Thoracic aorta (tissue), 2 donors: ENCODE measurements at places on chromosomes 1 and 21. TPM values are rescaled to one million over a fixed set of nuclear protein-coding genes. Genes with fewer than 3 reads are reported as not detected.

DNA sequence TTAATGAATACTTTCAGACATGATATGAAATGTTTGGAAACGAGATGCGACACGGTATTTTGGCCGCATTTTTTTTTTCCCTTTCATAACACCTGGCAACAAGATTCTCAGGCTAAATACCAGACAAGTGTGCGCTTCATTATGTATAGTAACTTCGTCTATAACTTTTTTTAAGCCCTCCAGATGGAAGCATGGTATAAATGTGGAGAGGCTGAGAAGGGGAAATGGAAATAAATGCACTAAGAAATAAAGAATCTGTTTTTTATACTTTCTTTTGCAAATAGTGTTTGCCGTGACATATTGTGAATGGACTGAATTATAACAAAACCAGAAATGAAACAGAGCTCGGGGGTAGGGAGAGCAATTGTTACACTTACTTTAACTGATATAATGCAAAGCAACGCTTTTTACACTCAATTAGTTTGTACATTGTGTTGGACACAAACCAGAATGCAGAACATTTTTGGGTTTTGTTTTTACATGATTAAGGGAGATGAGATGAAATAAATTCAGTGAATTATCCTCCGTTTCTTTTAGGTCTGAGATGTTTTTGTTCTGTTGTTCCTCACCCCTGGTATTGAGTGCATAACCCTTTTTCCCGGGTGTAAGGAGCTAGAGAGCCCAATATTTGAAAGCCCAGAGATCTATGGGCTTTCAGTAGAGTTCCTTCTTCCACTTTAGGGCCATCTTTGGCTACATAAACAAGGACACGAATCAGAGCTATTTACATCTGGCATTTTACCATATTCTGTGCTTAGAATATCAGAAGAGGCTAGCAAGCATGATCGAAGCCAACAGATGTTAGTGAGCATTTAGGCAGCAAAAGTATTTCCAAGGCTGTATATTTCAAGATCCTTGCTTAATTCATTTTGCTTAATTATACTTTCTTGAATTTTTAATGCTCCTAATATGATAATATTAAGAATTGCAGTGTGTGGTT, 478.0 kb downstream of the CAMTA1 start:
- DNase-seq: no peak

Gene TMOD4
- total RNA-seq: not detected

- DNase-seq: no peak
These were observed 362.4 kb upstream of the KAZN start for GRCh38 chr1:14236097-14236496.

DNA sequence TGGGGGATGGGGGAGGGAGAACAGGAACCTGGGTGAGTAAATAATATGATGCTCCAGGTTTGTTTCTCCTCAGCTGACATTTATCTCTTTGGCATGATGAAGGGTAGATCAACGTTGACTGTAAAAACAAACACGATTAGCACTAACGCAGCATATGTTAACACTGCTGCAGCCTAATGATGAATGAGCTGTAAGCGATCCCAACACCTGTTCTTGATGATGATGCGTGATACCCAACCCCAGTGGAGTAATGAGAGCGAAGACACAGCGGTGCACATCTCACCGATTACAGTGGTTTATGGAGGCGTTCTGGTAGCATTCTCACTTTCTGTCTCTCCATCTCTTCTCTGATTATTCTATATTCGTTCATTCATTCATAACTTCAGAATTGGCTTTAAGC, 640.4 kb downstream of the USP25 start:
- no peak for DNase-seq

DNA sequence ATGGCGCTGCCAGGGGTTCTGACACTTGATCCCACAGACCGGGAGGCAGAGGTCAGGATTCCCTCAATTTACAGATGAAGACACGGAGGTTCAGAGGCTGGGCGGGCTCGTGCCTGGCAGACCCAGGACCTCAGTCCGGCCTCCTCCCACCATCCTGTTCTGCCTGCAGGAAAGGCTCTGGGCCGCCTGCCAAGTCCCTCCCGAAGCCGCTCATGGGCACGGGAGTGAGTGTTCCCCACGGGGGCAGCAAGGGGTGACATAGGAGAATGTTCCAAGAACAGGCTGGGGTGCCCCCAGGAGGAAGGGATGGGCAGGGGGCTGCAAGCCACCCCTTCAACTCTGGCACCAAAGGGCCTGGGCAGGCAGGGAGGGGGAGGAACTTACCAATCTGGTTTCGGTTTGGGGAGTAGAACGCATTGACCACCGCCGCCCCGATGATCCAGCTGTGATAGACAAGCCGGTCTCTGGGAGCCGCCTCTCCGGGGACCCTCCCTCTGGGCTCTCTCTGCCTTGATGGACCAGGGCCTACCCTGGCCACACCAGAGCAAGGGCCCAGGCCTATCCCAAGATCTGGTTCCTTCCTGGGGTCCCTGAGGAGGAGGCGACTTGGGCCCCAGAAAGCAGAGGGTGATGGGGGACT, 7.5 kb downstream of the PRXL2B start:
- no peak for DNase-seq

- DNase-seq: no peak
These were observed 54.4 kb upstream of the SYT6 start for GRCh38 chr1:114208106-114208505.

Gene USH2A
- total RNA-seq: not detected

DNA sequence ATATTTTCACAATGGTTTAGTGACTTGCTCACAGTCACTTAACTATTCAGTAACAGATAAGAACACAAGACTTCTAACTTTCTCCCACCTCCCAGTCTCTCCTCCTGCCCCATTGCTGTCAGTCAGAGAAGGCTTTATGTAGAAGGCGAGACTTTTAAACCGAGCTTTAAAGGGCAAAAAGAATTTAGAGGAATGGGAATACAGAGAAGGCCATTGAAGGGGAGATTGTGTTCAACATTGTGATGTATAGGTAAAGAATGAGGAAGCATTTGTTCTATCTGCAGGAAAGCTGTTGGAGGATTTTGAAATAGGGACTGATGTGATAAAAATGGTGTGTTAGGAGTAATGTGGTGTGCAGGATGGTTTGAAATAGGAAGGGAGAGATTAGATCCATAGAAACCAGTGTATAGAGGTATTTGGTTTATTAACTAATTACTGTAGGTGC, 7.3 kb downstream of the POU2F1 start:
- DNase-seq: no peak

Gene ZCCHC17
- 13.1 TPM for total RNA-seq

DNA sequence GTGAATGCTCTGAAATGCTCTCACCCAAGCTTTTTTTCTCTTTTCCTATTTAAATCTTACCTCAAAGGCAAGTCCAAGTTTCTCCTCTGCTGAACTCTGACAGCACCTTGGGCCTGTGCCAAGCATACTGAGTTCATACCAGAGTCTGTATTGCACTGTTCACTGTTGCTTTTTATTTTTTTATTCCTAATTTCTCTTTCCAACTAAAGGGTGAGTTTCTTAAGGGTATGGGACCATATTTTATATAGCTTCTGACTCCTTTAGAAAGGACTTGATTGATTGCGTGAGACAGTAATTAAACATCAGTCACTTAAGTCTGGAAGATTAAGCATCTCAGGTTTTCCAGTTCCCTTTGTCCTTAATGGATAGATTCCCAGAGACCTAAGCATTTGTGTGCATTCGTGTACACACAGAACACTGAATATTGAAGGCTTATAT, 69.9 kb downstream of the CACHD1 start:
- peak; percentile 45 for DNase-seq

DNA sequence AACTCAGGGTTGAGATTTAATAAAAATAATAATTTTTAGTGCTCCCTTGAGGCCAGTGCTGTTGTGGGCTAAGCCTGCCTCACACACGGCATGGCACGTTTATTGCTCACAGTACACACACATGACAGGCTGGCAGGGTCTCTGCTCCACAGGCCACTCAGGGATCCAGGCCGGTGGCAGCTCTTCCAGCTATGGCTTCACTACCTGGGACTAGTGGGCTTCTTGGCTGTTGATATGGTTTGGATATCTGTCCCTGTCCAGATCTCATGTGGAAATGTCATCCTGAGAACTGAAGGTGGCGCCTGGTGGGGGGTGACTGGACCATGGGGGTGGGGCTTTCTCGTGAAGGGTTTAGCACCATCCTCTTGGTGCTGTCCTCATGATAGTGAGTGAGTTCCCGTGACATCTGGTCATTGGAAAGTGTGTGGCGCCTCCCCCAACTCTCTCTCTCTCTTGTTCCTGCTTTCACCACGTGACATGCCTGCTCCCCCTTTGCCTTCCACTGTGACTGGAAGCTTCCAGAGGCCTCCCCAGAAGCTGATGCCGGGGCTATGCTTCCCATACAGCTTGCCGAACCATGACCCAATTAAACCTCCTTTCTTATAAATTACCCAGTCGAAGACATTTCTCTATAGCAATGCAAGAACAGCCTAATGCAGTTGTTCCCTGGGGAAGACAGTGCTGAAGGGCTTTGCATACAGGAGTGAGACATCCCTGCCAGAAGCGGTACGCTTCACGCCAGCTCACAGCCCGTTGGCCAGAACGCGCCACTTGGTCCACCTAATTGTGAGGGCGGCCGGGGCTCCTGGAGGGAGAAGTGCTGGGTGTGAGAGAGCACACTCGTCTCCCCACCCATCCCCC, 226.9 kb upstream of the C1orf174 start:
- no peak for DNase-seq

- no peak for DNase-seq
These were observed 54.3 kb downstream of the KCNC4 start for GRCh38 chr1:110264430-110264829.

DNA sequence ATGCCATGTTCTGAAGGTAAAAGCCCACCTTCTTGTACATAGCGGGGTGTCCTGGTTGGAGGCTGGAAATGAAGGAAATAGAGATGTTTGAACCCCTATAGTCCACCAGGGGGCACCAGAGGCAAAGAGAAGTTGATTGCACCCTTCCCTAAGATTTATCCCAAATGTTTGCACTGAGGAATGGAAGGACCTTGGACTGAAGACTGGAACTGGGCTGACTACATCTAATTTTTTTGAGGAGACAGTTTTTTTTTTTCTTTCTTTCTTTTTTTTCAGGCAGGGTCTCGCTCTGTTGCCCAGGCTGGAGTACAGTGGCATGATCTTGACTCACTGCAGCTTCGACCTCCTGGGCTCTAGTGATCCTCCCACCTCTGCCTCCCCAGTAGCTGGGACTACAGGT, 55.3 kb upstream of the EIF4G3 start:
- no peak for DNase-seq

DNA sequence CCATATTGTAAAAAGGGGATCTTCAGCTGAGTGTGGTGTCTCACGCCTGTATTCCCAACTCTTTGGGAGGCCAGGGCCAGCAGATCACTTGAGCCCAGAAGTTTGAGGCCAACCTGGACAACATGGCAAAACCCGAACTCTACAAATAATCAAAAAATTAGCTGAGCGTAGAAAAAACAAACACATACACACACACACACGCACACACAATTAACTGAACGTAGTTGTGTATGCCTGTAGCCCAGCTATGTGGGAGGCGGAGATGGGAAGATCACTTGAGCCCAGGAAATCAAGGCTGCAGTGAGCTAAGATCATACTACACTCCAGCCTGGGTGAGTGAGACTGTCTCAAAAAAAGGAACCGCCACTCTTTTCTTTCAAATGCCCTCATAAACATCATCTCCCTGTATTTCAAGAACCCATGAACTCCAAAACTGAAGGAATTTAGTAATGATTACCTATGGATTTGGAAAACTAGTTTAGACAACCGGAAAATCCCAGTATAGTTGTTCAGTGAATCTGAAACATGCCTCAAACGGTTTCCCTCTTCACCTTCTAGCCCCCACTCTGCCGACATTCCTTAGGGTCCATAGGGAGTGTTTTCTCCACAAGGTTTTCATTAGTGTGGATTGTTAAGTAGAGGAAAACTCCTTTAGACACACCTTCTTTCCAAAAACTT, 4.5 kb downstream of the TXNIP start:
- no peak for DNase-seq

- no peak for DNase-seq
These were observed 38.8 kb downstream of the HEATR1 start for GRCh38 chr1:236565530-236565929.

Gene ZZZ3
- 42.4 TPM for total RNA-seq

DNA sequence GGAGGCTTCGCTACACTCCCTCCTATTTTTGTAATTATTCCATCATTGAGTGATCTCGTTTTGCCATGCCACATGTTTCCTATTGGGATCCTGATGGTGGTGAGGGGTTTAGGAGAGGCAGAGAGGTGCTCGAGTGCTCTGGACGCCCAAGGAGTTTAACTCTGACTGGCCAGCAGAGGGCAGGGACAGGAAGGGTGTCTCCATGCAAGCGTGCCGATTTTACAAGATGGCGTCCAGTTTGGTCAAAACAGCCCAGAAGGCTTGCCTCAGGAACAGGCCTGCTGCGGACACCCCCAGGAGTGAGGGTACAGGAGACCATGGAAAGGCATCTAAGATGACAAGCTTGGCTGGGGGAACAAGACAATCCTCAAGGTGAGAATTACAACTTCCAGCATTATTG, 33.8 kb upstream of the KCNE2 start:
- no peak for DNase-seq

- no peak for DNase-seq
These were observed 588.0 kb upstream of the BEND5 start for GRCh38 chr1:49364676-49365075.

- DNase-seq: no peak
These were observed 196.8 kb downstream of the PTBP2 start for GRCh38 chr1:96918406-96918805.

GRCh38 chr1:197911111-197911856, 5.9 kb upstream of the LHX9 start:
- no peak for DNase-seq

DNA sequence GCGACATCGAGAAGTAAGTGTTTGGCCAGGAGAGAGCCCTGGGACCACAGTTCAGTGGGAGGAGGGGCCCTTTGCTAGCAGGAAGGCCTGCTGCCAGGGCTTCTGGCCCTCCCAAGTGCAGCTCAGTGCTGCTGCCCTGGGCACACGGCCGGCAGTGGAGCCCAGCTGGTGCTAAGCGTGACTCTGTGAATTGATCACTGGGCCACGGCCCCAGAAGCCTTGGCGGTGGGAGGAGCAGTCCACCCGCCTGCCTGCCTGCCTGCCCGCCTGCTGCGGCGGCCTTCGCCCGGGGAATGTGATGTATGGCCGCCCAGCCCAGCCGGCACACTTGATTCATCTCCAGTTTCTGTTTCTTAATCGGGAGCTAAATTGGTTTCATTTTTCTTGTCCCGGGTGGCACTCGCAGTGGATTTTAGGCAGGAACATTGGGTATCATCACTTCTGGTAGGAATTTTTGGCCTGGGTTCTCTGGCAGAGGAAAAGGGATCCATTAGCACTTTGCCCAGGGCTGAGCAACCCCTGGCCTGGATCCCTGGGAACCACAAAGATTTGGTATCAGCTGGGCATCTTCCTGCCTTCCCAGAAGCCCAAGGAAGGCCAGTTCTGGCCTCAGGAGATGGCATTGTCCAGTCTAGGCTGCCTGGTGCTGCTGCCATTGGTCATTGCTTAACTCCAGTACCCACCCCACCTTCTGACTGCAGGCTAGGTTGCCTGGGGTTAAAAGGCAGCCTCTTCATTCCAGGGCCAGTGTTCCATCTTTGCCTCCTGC, 28.6 kb downstream of the TMEM53 start:
- peak; percentile 38 for DNase-seq

- no peak for DNase-seq
These were observed 452.1 kb downstream of the TTLL7 start for GRCh38 chr1:83546874-83547273.
